ENCODE measurements at places on chromosomes 1 and 21.

DNA sequence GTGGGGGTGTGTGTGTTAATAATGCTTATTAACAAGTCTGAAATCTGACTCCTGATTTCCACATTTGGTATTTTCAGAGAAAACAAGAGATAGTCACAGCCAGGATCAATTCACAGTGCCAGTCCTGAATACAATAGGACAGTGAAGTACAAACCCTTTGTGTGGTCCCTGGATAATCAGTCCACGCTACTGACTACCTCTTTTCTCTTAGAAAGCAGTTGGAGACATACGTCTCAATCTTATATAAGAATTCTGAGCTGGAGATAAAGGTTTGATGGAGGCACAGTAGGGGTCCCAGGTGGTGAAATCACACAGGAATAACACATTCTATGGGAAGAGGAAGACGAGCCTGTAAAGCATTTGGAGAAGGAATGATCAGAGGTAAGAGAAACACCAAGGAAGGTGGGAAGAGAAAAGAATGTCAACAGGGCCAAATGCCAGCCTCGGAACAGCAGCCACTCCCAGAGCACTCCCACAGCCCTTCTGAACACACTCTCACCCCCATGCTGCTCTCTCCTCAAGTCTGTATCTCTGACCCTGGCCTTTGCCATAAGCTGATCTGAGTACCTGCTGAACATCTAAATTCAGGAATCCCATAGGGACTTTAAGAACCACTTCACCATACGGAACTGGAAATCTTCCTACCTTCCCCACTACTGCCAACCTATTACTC lies 48.6 kb downstream of the TRAF5 start:
- no peak for DNase-seq

DNA sequence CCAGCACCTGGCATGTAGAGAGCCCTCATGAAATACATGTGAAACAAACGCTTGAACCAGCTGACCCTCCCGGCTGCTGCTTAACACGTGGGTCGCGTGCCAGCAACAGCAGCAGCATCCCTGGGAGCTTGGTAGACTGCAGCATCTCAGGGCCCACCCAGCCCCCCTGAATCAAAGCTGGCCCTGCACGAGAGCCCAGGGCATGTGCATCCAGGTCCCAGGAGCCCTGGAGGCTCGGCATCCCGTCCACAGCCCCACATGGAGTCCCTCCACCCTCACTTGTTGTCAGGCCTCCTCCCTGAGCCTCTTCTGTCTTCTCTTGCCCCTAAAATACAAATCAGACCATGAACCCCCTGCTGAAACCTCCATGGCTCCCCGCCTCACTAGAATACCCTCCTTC lies 123.1 kb downstream of the MATN1 start:
- no peak for DNase-seq

DNA sequence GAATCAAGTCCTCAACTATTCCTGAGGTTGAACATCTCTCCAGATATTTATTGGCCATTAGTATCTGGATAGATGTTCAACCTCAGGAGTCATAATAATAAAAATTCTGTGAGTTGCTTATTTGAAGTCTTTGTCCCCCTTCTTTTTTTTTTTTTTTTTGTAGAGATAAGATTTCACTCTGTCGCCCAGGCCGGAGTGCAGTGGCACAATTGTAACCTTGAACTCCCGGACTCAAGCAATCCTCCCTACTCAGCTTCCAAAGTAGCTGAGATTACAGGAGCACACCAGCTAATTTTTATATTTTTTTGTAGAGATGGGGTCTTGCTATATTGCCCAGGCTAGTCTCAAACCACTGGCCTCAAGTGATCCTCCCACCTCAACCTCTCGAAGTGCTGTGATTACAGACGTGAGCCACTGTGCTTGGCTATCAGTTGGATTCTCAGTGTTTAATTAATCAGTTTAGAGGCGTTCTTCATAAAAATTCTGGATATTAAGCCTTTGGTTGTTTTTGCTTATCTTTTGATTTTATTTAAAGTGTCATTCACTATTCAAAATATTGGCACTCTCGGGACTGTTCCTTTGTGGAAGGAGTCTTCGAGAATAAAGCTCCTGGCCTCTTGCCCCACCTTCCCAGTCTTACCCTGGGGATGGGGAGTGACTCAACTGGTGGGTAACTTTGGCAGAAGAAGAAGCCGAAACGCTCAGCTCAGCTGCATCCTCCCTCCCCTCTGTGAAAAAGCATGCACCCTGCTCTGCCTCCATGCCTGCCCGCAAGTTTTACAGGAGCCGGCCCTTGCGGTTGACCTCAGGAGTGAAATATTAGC lies 11.2 kb upstream of the HYI start:
- no peak for DNase-seq

- no peak for DNase-seq
These were observed 131.9 kb downstream of the FGGY start for GRCh38 chr1:59428828-59429227.

- DNase-seq: no peak
These were observed 155.3 kb upstream of the JUN start for GRCh38 chr1:58939146-58939545.

DNA sequence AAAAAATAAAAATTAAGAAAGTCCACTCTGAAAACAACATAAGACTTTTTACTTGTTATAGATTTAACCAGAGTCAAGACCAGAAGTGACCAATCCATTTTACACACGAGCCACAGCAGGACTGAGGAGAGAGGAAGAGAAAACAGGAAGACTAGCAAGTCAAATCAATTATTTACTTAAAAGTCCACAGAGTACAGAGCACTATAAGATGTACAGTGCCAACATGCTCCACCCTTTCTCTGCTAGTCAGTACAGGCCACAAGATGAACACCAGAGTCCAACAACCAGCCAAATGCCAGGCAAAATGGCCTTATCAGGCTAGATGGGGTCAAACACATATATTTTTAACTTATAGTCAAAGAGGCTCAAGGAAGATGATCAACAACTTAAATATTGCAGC lies 19.5 kb downstream of the LUZP1 start:
- no peak for DNase-seq

DNA sequence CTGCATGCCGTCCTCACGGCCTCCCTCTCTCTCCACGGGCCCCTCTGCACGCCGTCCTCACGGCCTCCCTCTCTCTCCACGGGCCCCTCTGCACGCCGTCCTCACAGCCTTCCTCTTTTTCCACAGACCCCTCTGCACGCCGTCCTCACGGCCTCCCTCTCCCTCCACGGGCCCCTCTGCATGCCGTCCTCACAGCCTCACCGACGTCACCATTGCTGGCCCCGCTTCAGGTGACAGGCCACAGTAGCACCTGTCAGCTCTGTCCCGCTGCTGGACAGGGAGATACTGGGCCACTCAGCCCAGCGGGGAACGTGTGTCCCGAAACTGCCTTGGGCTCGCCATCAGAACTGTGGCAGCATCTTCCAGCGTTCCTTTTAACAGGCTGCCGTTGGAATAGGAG lies 82.8 kb upstream of the COL6A1 start:
- DNase-seq: no peak

DNA sequence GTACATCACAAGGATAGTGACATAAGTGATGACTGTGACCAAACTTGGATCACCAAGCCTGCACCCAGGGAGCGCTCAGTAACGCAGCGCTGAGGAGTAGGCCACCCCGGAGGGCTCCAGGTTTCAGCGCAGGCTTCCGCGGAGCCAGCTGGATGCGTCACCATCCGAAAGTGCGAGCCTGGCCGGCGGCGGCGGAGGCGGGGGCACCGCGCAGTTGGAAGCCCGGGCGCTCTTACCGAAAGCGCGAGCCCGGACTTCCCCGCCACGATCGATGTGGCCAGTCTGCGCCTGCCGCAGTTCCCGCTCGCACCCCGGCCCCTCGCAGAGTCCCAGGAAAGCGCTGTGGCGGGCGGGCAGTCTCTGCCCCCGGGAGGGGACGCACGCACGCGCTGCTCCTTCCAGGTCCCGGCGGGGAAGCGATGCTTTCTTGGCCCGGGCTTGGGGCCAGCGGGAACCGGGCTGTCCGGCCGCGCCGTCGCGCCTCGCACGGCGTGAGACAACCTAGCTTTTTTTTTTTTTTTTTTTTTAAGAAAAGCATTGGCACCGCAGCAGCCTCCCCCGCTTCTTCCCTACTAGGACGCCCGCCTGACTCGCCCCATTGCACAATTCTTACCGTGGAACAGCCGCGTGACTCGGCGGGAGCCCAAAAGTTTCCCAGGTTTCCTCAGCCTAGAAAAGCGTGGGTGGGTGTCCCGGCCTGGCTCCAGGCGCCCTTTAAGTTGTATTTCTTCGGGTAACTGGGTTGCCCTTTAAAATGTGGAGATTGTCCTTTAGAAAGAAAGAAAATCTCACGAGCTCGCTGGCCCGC lies 36.4 kb upstream of the JAK1 start:
- peak; percentile 97 for DNase-seq

DNA sequence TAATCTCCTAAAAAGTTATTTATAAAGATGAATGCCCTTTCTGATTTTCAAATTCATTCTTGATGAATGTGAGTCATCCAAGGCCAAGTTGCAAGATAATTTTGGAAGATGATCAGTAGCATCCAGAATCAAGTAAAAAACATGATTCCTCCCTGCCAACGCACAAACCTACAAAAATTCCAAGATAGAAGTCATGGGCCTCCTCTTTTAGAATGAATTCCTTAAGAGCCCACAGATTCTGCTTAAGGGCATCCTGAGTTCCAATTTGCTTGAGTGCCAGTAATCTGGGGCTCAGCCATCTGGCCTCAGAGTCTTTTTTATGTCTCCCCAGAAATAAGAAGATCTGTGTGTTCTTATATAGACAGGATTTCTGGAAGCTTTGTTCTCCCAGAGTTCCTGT lies 23.2 kb upstream of the SPATA6 start:
- peak; percentile 62 for DNase-seq

DNA sequence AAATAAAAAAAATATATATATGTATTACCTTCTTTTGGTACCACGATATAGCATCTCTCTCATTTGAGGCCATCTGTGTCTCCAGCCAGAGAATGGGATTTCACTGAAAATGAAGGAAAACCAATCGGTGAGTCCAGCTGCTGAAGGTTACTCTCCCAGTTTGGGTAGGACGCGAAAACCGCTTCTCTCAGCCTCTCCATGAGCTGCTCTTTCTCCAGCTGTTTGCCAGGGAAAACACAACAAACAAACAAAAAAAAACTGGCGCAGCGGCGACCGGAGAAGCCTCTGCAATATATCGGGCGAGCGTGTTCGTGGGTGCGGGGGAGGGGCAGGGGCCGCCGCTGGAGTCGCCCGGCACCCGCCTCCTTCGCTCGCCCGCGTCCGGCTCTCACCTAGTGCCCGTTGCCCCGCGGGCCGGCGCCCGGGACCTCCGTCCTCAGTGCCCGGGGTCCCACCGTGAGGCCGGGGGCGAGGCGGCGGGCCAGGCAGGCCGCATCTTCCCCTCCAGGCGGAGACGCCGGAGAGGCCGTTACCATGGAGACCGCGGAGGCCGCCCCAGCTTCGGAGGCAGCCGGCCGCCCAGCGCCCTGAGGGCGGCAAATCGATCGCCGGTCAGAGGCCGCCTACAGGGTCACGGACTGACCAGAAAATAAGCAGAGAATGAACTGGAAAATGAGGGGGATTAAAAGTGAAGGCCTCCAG lies 504 bp downstream of the PHTF1 start:
- DNase-seq: peak; percentile 77

DNA sequence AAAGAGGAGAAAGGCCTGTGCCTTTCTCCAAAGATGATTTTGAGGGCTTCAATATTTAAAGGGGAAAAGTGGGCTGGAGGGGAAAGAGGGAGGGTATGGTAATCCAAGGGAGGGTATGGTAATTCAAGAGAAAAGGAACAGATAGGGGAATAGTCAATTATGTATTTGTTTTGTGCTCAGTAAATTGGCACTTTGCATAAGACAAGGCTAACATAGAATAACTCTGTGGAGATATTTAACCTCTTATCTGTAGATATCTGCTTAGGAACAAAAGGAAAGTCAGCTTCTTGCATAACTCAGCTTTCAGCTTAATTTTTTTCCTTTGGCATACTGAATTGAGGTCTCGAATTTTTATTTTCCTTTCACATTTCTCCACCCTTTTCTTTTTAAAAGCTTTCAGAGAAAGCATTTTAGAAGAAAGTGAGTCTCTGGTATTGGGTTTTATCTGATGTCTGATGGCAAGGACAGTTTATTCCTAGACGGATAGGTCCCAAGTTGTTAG lies 119.9 kb upstream of the F3 start:
- no peak for DNase-seq

GRCh38 chr1:114669562-114670082 lies at the start of gene DENND2C:
TSS of gene DENND2C (minus strand) at chr1:114670049. CDS start at chr1:114625984, 44,065 bp downstream.
- DNase-seq: no peak

- DNase-seq: no peak
These were observed 9.3 kb downstream of the TMEM39B start for GRCh38 chr1:32082022-32082421.

- DNase-seq: no peak
These were observed 53.8 kb downstream of the SERBP1 start for GRCh38 chr1:67376381-67376780.

DNA sequence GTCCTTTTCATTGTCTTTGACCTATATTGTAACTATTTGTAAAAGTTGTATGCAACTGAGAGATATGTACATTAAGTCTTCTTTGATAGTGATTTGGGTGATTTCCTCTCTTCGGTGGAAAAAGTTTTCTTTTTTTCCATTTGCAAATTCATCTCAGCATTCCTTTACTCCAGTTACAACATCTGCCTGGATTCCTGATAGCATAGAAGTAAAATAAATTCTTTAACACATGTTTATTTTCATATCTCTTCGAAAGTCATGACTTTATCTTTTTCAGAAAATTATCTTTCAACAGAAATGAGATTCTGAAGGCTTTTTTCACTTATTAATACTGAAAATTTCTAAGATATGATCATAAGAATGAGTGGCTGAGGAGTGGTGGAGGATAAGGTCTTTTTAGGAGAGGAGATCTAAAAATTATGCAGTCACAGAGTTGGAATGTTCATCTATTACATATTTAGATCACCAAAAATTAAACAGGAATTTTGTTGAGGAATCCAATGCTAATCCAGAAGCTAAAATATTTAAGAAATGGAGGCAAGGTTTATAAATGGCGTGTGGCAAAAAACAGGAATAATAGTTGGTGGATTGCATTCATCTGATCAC lies 400.5 kb downstream of the KCNT2 start:
- DNase-seq: no peak

- peak; percentile 80 for DNase-seq
These were observed 110.1 kb upstream of the SLC44A3 start for GRCh38 chr1:94709891-94710581.

DNA sequence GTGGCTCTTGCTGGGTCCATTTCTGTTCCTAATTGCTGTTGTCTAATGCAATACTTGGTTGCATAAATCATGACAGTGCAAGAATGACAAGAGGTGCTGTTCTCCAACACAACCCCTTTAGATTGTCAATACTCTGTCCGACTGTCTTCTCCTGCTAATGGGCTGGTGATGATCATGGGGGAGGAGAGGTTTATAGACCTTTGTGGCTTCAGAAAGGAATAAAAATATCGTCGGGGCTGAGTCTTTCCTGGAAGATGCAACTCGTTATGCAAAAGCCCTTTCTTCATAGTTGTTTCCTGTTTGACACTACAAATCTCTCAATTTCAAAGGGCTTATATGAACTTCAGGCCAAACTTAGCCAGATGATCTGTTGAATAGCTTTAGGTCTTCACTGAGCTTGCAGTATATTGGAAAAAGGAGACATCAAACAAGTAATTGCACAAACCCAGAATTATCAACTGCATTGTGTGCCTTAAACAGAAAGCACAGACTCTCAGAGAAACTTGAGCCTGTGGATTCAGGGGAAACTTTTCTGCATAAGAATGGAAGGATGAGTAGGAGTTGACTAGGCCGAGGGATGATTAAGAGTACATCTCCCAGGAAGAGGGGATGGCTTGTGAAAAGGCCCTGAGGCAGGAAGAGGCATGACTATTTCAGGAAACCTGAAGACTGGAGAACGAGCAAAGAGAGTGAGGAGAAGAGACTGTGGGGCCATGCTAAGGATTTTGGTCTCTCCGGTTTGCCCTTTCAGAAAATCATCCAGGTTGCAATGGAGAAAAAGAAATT lies 107.6 kb downstream of the TSEN15 start:
- peak; percentile 27 for DNase-seq

- DNase-seq: peak; percentile 56
These were observed 182.3 kb downstream of the FCRL5 start for GRCh38 chr1:157369808-157370521.
